Activated naive CD8-positive, alpha-beta T cell treated with anti-CD3 and anti-CD28 coated beads, Interleukin-2, amount 50 U/mL, for 16 hours (primary cell): ENCODE measurements at places on chromosomes 5 and 9.

DNA sequence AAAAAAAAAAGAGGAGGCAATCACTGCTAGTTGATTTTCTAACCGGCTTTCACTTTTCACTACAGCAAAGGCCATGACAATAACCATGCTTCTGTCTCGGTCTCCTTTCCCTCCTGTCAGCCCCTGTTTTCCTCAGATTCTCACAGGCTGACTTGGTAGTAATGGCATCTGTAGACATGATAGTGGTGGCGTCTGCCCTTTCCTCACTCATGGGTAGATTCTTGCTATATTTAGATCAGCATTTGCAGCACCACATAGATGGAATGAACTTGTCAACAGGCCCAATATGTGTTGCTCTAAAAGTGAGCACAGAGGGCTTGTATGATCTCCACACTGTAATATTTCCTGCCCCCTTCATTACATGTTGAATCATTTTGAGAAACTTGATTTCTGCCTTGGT is 120.3 kb upstream of the FTMT start:
- no peak for DNase-seq

DNA sequence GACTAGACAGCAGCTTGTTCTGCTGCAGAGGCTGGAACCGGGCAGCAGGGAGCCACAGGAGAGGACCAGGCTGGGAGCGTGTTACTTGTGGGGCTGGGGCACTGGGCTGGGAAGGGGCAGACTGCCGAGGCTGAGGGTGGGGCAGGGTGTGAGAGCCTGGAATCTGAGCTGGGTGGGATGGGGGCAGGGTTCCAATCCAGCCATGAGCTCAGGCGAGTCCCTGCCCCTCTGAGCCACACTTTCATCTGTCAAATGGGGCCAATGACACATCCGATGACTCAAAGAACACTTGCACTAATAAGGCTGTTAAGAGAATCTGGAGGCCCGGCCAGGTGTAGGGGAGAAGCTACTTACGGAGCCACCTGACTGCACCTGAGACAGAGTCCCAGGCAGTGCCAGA is 18.7 kb upstream of the WDR38 start:
- no peak for DNase-seq

GRCh38 chr9:117662651-117663050 is 41.6 kb upstream of the TLR4 start:
- DNase-seq, result no peak

- no peak for DNase-seq
Observed at GRCh38 chr5:140142856-140143255, 17.1 kb downstream of the IGIP start.

GRCh38 chr5:169686137-169686536 is 49.1 kb downstream of the DOCK2 start:
- DNase-seq, result no peak

GRCh38 chr5:57414857-57415256 is 67.8 kb downstream of the ACTBL2 start:
- DNase-seq, result no peak

GRCh38 chr9:84590706-84591105 is 78.8 kb upstream of the NTRK2 start:
- DNase-seq, result no peak

GRCh38 chr5:9623661-9624060 is 6.5 kb downstream of the TAS2R1 start:
- no peak for DNase-seq

GRCh38 chr9:114592356-114592755 is 4.8 kb downstream of the ATP6V1G1 start:
- no peak for DNase-seq

GRCh38 chr9:134966270-134966669 is 48.6 kb upstream of the FCN1 start:
- DNase-seq, result no peak
